MV-4-11 (cell line): ENCODE measurements at places on chromosomes 4 and X.
A peak's percentile ranks its signal among the peaks of the same experiment; 100 is the strongest.

DNA sequence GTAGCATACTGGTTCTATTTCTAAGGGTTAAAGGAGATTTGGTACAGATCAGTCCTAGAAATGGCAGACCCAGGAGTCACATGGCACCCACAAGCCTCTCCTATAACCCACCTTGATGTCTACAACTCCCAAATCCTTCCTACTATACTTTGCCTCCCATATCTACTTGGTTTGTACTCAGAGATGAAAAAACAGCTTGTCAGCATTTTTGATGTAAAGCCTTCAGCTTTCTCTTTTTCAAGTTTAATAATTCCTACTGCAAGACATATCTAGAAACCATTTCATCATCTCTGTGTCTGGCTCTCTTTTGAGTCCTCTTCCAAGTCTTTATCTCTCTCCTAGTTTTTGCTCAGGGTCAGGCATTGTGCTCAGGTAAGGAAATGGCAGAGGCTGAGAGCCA, 82.9 kb downstream of the NYX start:
- DNase-seq = no peak

DNA sequence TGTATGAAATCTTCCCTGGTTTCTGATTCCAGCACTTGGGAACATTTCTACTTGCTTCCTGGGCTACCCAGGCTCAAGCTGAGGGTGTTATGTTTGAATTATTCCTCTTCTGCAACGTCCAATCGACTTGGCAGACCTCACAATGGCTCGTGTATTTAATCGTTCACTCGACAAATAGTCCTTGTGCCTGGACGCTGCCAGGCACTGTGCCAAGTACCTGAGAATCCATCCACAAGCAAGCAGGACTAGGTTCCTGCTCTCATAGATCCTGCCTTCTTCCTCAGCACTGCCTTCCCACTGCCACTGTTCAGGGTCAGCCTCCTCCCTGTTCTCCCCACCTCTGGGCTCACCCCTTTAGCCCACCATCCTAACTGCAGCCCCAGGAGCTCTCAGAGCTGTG, 113.3 kb downstream of the EFNB1 start:
- no peak for DNase-seq

DNA sequence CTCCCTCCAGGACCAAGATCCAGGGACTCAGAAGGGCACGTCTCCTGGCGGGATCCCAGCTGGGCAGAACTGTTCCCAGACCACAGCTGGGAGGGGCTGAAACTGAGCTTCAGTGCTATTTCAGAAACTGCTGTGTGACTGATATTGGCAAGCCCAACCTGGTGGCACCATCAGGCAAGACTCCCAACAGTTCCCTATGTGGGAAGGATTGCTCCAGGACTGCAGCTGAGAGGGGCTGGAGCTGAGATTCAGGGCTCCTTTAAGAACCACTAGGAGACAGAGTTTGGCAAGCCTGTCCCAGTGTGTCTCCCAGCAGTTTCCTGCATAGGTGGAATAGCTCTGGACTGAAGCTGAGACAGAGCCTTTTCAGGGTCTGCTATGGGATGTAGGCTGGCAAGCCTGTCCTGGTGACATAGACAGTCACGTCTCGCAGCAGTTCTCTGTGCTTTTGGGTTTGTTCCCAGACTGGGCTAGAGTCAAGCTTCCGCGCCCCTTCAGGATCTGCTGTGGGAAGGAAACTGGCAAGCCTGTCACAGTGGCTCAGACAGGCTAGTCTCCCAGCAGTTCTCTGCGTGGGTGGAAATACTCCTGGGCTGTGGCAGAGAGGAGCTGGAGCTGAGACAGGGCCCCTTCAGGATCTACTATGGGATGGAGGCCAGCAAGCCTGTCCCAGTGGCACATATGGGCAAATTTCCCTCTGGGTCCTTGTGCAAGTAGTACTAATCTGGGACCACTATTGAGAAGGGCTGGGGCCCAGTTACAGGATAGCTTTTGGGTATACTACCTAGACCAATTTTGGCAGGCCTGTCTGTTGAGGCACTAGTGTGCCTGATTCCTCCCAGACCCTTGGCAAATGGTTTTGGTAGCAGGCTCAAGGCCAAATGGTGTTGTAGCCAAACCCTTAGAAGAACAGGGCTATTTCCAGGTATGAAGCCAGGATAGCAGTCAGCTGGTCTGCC, 20.2 kb upstream of the MED14 start:
- no peak for DNase-seq

GRCh38 chrX:141945426-141945825, 41.7 kb downstream of the MAGEC1 start:
- DNase-seq = no peak

- no peak for DNase-seq
These were observed at the start of gene DDX53 for GRCh38 chrX:22999696-23000223. Gene DDX53 (plus strand): TSS chrX:22999960. CDS start chrX:23000058, 98 bp downstream.

- no peak for DNase-seq
These were observed 573.8 kb upstream of the NDST4 start for GRCh38 chr4:115687052-115687755.

DNA sequence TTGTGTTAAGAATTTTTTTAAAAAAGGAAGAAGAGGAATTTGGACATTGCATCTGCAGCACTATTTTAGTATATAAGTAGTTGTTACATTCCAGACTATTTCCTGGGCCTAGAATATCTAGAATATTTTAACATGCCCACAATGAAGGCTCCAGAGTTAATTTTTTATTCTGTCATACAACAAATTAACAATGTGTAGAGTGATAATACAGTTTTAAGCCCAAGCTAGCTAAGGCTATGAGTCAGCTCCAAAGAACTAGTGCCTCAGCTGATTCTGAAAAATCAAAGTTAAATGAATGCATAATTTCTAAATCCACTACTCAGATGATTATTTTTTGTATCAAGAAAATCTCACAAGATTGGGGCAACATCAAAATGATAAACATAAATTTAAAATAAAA, 231.4 kb downstream of the PRDM5 start:
- DNase-seq = no peak

DNA sequence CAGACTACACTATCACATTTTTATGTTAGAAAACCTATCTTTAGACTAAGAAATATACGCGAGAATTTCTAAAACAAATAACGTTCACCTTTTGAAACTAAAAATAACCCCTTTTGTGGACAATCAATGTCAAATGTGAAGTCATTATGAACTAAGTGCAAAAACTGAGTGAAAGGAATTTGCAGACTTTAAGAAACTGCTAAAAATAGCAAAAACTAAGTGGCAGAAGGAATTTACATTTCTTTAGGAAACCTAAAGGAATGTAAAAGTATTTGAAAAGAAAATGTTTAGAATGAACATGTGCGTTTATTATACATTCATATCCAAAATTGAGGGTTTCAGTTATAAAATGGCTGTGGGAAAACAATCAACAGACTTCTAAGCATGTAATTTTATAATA, 58.3 kb downstream of the VEGFC start:
- DNase-seq = no peak

DNA sequence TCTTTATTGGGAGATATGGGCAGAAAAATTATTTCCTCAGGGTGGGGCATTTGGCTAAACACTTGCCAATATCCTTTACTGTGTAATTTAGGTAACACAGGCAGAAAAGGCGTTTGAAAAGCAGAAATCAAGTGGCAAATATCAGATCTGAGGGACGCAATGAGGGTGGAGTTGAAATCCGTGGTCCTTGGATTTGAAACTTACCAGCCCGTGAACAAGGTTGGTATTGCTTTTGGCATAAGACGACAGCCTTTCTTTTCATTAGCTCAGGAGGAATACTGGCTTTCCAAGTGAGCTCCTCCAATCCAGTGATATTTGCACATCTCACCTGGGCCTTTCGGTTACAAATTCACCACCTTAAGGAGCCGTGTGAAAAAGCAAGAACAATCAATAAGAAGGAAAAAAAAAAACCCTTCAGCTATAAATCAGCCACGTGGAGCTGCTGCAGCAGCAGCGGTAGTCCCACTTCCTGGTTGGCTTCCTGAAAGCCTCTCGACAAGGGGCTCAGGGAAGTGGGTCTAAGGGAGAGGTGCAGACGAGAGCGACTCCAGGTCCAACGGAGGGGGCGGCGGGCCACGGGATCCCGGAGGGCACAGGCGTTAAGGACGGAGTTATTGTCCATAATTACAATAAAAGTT, 734 bp upstream of the GALNT7 start:
- peak; percentile 74 for DNase-seq

DNA sequence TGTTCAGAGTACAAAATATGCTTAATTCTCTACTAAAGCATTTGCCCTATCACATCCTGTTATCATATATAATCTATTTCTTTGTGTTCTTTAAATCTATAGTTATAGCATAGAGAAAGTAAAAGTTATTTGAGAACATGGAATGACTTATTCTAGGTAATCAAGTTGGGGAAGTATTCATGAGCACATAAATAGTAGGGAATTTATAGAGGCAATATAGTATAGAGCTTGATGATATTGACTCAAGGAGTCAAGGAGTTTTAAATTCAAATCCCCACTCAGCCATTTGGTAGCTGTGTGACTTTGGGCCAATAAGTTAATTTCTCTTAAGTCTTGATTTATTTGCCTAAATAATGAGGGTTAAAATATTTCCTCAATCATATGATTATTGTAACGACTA, 37.5 kb downstream of the PPP1R2C start:
- DNase-seq = no peak

DNA sequence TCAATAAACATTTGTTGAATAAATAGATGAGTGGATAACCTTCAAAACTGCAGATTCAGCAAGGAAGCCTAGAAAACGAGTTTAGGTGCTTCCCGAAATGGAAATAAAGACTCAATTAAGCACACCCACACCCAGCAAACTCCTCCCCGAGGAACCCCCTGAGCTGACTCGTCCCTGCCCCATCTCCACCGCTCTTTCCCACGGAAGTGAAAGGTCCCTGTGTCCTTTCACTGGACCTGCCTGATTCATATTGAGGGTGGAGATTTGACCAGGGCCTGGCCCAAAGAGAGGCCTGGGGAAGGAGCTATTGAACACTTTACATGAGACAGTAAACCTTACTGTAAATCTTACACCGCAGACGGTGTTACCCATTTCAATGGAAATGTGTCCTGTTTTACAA, 129.1 kb downstream of the CPZ start:
- no peak for DNase-seq

- DNase-seq = no peak
These were observed 181.6 kb upstream of the LEF1 start for GRCh38 chr4:108350332-108350731.

DNA sequence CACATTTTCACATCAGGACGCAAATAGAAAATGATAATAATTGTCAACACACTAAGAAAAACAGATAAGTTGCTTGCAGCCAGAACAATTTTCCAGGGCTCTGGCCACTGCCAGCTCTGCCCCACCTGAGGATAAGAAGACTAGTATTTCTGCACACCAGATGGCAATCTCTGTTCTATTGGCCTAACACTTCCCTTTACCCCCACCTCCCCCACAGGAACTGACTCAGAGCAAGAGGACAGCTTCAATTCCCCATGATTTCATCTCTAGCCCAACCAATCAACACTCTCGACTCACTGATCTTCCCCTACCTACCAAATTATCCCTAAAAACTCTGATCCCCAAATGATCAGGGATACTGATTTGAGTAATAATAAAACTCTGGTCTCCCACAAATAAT, 164.0 kb downstream of the SMARCA1 start:
- no peak for DNase-seq

GRCh38 chrX:18309401-18309800, 45.1 kb downstream of the SCML2 start:
- DNase-seq = no peak

- no peak for DNase-seq
These were observed 2750.2 kb downstream of the ARAP2 start for GRCh38 chr4:33494150-33494549.

DNA sequence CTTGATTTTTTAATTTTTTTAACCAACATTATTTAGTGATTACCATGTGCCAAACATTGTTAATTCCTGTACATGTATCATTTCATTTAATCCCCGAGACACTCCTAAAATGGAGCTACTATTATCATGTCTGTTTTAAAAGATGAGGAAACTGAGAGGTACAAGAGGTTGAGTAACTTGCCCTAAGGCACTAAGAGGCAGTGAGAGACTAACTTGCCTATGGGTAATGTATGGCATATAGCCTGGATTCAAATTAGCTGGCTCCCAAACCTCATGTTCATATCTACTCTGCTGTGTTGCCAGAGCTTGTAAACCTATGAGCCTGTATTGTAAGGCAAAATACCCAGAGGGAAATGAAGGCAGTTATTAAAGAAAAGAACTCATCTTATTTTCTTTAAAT, 443.6 kb downstream of the IL15 start:
- no peak for DNase-seq

- no peak for DNase-seq
These were observed 961.8 kb downstream of the SH3BGRL start for GRCh38 chrX:82163701-82164100.

DNA sequence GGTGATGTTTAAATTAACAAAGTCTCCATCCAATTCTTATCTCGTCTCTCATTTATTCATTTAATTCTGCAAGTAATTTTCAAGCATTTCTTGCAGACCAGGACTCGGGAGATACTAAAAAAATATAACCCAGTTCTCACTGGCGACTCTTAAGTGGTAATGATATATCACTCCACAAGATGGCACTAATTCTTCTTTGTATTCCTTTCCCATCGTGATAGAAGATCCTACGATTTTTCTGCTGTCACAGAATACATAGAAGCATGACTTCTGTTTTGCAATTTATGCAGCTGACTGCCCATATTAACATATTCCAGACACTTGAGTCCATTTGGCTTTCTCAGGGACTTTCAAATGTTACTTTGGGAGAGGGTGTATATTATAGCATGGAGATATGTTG, 64.0 kb upstream of the FGF13 start:
- DNase-seq = peak; percentile 2

GRCh38 chr4:2811830-2812611, 19.1 kb downstream of the SH3BP2 start:
- peak; percentile 96 for DNase-seq

DNA sequence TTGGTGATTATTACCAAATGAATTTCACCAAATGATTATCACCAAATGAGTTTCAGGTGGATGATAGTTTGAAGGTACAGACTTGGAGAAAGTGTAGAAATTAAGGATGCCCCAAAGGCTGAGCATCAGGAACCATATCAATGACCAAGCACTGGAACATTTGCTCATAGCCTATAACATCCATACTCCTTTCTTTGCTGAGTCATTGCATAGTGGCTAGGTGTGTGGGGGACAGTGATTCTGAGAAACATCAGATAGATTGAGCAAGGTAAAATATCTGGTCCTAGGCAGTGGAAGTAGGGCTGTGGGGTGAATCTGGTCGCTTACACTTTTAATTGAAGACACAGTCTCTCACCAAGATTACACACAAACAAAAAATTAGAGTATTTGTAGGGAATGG, 1362.5 kb upstream of the PABPC4L start:
- DNase-seq = no peak
